Stimulated activated CD4-positive, alpha-beta T cell treated with anti-CD3 and anti-CD28 coated beads, Interleukin-12 subunit alpha, Interleukin-12 subunit beta, amount 100 ng/mL, for 4 hours (primary cell): ENCODE measurements at places on chromosomes 1 and 21.

GRCh38 chr1:112904071-112904830 is 51.7 kb downstream of the SLC16A1 start:
- DNase-seq, result peak; percentile 37

- DNase-seq, result peak; percentile 49
These were observed 476 bp downstream of the BATF3 start for GRCh38 chr1:212699104-212699624.

DNA sequence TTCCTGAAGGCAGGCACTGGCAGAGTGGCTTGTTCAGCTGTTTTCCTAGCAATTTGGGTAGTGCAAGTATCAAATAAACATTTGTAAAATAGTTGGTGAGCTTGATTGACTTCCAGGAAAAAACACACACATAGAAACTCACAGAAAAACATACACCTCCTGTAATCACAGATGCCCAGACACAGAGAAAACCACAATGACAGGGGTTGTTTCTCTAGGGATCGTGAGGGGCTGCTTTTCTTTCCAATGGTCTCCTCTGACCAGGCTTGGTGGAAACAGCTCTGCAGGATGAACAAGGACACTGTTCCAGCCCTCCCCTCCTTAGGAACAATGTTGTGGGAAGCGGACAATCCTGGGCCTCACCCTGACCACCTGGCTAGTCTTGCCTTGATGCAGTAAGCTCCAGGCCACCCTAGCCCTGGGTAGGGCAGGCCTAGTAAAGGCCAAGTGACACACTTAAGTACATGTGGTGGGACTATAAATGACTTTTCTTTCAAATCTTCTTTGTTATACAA is 142.5 kb upstream of the HMGB4 start:
- DNase-seq, result no peak

DNA sequence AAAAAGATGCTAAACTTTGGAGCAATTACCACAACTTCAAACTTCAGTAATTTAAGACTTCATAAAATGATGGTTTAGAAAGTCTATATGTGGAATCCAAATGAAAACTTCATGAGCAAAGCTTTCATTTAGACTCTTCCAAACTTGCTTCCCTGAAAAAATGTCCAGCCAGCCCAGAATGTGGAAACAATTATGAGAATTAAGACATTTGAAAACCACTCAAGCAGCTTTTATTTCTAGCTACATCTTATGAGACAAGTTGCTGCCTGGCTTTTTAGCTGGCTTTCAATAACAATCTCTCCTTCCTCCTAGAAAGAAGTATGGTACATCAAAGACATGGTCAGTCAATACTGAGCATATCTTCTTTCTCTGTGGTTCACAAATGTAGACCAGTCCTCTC is 21.8 kb downstream of the LPAR3 start:
- no peak for DNase-seq

DNA sequence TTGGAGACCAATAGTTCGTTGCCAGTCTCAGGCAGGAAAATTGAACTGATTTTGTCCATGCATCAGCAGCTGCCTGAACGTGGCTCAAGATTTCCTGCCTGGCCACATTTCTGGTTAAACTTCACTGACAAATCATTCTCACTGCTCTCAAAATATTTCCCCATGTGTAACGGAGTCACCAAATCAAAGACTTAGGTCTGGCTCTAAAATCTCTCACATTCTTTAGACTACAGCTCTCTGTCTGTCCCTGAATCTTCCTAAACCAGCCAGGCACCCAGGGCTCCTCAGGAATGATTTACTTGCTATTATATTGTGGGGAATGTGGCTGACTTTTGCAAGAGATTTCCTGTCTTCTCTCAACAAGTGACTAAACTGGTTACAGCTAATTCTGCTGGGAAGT is 49.2 kb upstream of the GJA8 start:
- no peak for DNase-seq

GRCh38 chr1:100051401-100051800 is 81.3 kb downstream of the SASS6 start:
- DNase-seq, result no peak

DNA sequence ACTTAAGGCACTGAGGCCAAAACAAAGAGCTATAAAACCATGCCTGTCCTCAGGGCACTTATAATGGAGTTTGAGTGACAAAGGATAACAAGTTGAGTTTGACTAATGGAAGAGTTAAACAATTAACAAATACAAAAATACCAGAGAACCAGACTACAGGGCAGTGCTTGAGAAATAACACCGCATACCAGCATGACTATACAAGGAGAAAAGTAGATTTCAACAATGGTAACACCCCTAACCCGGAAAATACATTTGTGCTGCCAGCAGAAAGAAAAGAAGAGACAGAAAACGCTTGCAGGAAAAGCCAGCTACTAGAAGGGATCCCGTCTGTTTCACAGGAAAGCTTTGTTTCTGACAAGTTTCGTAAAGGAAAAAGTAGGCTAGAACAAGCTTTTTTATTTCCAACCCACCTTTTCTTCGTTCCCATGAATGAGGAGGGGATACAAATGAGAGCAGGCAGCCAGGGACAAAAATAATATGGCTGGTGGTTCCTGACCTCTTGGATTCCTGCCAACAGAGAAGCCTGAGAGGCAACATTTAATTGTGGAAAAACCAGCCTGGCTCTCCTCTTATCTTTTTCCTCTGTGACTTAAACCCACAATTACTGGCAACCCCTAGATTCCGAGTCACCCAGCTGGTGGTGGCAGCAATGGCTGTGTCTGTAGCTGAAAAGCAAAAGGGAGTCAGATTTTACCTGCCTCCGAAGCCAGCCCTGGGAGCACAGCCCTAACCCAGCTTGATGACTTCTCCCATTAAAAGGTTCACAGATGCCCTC is 56.5 kb downstream of the WLS start:
- DNase-seq, result no peak

DNA sequence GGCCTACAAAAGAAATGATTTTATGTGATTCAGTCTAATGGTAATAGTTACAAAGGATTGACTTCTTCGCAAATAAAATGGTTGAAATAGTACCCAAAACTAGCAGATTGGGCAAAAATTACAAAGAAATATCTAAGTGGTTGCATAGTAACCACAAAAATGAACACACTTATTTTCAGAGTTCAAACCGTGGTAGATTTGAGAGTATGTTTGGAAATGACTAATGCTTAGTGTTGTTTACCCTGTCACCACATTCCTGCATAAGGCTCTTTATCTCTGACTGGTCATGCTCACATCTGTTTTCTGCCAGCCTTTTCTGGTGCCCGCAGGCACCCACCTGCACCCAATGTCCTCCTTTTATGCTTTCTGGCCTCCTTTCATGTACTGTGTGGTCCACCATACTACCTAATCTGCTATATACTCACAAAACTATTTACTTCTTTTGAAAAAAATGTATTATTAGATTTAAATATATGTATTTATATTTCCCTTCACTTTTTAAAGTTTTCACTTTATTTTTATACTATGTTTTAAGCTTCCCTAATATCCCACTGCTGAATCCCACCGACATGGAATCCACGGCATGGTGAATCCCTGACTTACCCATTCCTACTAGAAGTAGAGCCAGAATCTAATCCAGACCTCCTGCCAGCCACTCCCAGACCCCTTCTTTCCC is 30.3 kb downstream of the PTPRC start:
- no peak for DNase-seq

DNA sequence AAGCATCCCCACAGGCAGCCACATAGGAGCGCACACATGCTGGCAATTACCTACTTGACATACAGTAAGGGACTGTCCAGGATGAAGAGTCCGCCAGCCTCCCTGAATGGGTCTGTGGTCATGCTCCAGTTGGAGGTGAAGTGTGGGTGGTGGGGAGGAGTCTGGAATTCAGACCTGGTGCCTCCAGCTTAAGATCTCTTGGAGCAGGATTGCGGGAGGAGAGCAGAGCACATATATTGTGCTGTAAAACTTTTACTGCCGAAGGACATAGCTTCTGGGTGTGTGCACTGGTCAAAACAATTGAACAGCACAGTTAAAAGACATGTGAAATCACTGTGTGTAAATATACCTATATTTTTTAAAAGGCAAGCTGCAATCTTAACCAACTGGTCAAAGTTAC is 17.9 kb downstream of the STK40 start:
- no peak for DNase-seq

DNA sequence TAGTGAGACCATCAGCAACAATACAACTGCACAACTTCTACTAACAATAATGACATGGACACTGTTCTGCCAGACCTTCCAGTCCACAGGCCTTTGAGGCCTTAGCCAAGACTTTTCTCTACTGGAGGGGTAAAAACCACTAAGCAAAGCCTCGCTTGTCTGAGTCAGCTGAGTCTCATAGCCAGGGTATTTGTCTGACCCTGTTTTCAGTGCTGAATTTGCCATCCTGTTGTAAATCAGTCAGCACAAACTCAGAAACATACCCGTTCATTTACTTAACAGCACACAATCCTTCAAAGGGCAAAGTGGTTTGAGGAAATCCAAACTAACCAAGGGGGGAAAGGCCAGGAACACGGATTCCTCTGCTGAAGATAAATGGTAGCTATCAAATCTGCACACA is 537.8 kb downstream of the SMYD3 start:
- no peak for DNase-seq

- no peak for DNase-seq
These were observed 34.2 kb upstream of the ETS2 start for GRCh38 chr21:38771536-38771935.

- DNase-seq, result no peak
These were observed 223.7 kb upstream of the IRF2BP2 start for GRCh38 chr1:234833646-234834045.

DNA sequence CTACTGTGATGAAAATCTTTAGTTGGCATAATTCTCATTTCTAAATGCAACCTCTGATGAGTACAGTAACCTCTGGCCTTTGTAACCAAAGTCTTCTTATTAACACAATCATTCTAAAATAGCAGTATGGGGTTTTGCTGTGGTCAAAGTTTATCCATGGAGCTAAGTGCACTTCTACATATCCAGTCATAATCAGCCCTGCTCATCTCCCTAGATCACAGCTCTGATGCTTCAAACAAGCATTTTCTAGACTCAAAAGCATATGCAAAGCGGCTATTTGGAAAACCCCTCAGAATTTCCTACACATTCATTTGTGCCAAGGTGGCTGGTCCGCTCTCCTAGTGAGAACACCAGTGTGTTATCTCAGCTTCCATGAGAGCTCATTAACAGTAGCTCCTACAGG is 418.6 kb downstream of the MRPL39 start:
- DNase-seq, result no peak

GRCh38 chr1:56584910-56585528 is 5.7 kb upstream of the PLPP3 start:
- DNase-seq, result no peak

- no peak for DNase-seq
These were observed 2.2 kb downstream of the SPATA6 start for GRCh38 chr1:48469616-48470480.

DNA sequence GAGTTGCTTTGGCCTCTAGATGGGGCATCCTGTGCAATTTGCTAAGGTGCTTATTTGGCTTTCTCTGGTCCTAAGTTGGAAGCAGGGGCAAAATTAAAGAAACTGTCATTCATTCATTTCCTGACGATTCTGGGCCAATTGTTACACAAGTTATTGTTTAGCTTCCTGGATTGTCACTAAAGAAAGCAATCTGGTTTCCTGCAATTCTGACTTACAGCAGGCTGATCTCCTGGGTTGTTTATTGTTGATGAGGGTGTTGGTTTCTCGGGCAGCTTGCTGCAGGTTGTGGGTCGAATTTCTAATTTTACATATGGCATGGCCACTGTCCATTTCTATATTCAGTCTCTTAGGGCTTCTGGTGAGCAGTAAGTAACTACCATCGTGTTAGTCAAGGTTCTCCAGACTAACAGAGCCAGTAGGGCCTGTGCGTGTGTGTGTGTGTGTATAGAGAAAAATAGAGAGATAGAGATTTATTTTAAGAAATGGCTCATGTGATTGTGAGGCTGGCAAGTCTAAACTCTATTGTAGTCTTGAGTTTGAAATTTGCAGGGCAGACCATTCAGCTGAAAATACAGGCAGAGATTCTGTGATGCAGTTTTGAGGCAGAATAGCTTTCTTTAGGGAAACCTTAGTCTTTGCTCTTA is 30.4 kb downstream of the CTH start:
- DNase-seq, result no peak

DNA sequence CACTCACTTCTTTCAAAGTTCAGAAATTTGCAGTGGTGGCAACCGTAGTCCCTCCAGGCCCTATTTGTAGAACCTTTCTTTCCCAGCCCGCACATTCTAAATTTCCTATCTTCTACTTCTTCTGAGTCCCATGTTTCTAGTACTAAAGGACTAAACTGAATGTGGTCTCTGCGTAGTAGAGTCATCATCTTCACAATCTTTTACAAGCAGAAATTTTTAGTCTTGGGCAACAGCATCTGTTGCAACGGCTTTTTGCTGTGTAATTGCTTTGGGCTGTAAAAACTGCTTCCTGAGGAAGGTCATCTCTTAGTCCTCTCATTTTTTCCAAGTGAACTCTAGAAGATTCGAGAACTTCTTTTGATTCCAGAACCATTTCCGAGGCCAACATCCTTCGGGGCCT is 23.9 kb downstream of the VAV3 start:
- no peak for DNase-seq

GRCh38 chr1:33349081-33349759 is 28.3 kb upstream of the A3GALT2 start:
- peak; percentile 46 for DNase-seq

GRCh38 chr21:42593007-42593814 is 60.2 kb upstream of the PDE9A start:
- DNase-seq, result peak; percentile 66

- no peak for DNase-seq
These were observed 3.0 kb upstream of the ADCY10 start for GRCh38 chr1:167916766-167917511.

GRCh38 chr21:15775291-15775690 is 45.5 kb downstream of the USP25 start:
- no peak for DNase-seq
